Thyroid gland (tissue), 4 donors: ENCODE measurements at places on chromosomes 6 and 20. TPM values are rescaled to one million over a fixed set of nuclear protein-coding genes. Genes with fewer than 3 reads are reported as not detected.
A peak's percentile ranks its signal among the peaks of the same experiment; 100 is the strongest.

The NKAIN4 gene
- total RNA-seq = not detected

The POPDC3 gene
- total RNA-seq = 0.33 TPM

The ZNF334 gene
- 15.7 TPM for total RNA-seq

The NOX3 gene
- total RNA-seq = not detected

The TMC2 gene
- total RNA-seq = not detected

The KCNK16 gene
- not detected for total RNA-seq

GRCh38 chr6:7523922-7524321, 17.5 kb upstream of the DSP start:
- no peaks in the 10 kb centered on the region for H3K36me3 ChIP-seq
- DNase-seq = no peak
- H3K27ac ChIP-seq = no peak overlapping the region

GRCh38 chr6:125169058-125169457, 15.5 kb downstream of the TPD52L1 start:
- no peaks in the 10 kb centered on the region for H3K36me3 ChIP-seq
- H3K4me3 ChIP-seq = no peak overlapping the region
- no peak for DNase-seq
- no peaks in the 10 kb centered on the region for H3K27me3 ChIP-seq
- no peak overlapping the region for H3K27ac ChIP-seq
- H3K4me1 ChIP-seq = no peaks in the 10 kb centered on the region

- H3K4me3 ChIP-seq = no peak overlapping the region
- H3K36me3 ChIP-seq = no peaks in the 10 kb centered on the region
- no peak for DNase-seq
These were observed 1.5 kb downstream of the ZSCAN31 start for GRCh38 chr6:28334286-28335039.

- no peak overlapping the region for H3K4me3 ChIP-seq
- no peaks in the 10 kb centered on the region for H3K36me3 ChIP-seq
- DNase-seq = no peak
These were observed 367.7 kb downstream of the TAF4 start for GRCh38 chr20:61697666-61698597.

- H3K36me3 ChIP-seq = no peaks in the 10 kb centered on the region
- H3K4me1 ChIP-seq = no peaks in the 10 kb centered on the region
- no peak for DNase-seq
- no peak overlapping the region for H3K27ac ChIP-seq
- no peaks in the 10 kb centered on the region for H3K27me3 ChIP-seq
- H3K4me3 ChIP-seq = no peak overlapping the region
These were observed 79.6 kb downstream of the RSPH3 start for GRCh38 chr6:158920311-158920905.

GRCh38 chr20:9993137-9993536, 41.6 kb upstream of the ANKEF1 start:
- H3K27ac ChIP-seq = no peak overlapping the region
- no peaks in the 10 kb centered on the region for H3K36me3 ChIP-seq
- H3K4me3 ChIP-seq = no peak overlapping the region

- H3K4me3 ChIP-seq = no peak overlapping the region
- H3K4me1 ChIP-seq = no peaks in the 10 kb centered on the region
- no peak overlapping the region for H3K27ac ChIP-seq
- DNase-seq = no peak
- no peaks in the 10 kb centered on the region for H3K36me3 ChIP-seq
These were observed 140.1 kb downstream of the NRN1 start for GRCh38 chr6:5866547-5867051.

- H3K27me3 ChIP-seq = no peaks in the 10 kb centered on the region
- peak overlapping the region; percentile 86 for H3K27ac ChIP-seq
- no peak overlapping the region for H3K4me3 ChIP-seq
- H3K36me3 ChIP-seq = no peaks in the 10 kb centered on the region
These were observed 21.6 kb downstream of the SASH1 start for GRCh38 chr6:148364056-148364824.

- H3K4me1 ChIP-seq = no peaks in the 10 kb centered on the region
- H3K27ac ChIP-seq = no peak overlapping the region
- H3K27me3 ChIP-seq = no peaks in the 10 kb centered on the region
- DNase-seq = no peak
- no peaks in the 10 kb centered on the region for H3K36me3 ChIP-seq
These were observed 96.0 kb downstream of the JPH2 start for GRCh38 chr20:44091026-44091425.

DNA sequence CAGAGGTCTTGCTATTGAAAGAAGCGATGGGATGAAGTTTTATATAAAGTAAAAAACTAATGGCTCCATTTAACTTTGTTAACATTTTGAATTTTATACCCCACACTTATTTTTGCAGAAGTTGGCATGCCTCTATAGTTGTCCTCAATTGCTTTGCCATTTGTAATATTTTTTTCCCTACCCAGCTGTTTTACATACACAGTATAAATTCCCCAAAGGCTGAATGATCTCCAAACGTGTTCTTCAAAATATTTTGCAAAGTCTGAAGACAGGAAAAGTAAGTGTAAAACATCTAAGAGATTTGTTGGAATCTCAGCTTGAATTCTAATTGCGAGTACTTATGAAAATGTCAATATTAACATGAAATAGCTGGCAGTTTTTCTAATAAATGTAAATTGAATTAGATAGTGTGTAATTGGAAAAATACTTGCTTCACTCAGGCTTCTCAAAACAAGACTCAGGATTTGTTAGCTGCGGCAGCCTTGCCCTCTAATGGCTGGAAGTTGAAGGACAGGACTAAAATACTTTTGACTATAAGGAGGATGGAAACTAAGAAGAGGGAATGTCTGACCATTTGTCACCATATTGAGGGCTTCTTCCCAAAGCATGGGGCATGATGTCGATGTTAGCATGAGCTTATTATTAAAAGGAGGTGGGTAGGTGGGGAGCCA, 226.8 kb downstream of the UST start:
- H3K27ac ChIP-seq = no peak overlapping the region
- H3K36me3 ChIP-seq = no peaks in the 10 kb centered on the region
- no peak overlapping the region for H3K4me3 ChIP-seq

GRCh38 chr6:105058316-105058715, 101.4 kb downstream of the LIN28B start:
- no peaks in the 10 kb centered on the region for H3K36me3 ChIP-seq
- no peaks in the 10 kb centered on the region for H3K4me1 ChIP-seq
- H3K27me3 ChIP-seq = no peaks in the 10 kb centered on the region
- no peak overlapping the region for H3K4me3 ChIP-seq
- DNase-seq = no peak

- no peak overlapping the region for H3K27ac ChIP-seq
- no peaks in the 10 kb centered on the region for H3K27me3 ChIP-seq
- peaks cover 3% of the 10 kb centered on the region for H3K4me1 ChIP-seq
These were observed 9.6 kb downstream of the ZBTB2 start for GRCh38 chr6:151381722-151382121.
